Amniotic epithelial cell (primary cell): ENCODE measurements at places on chromosomes 12 and 14.

- no peak for DNase-seq
Observed at GRCh38 chr12:21940549-21941505, at the start of gene ABCC9. Gene ABCC9 (minus strand): TSS chr12:21941426. CDS start chr12:21936674, 4,752 bp downstream.

DNA sequence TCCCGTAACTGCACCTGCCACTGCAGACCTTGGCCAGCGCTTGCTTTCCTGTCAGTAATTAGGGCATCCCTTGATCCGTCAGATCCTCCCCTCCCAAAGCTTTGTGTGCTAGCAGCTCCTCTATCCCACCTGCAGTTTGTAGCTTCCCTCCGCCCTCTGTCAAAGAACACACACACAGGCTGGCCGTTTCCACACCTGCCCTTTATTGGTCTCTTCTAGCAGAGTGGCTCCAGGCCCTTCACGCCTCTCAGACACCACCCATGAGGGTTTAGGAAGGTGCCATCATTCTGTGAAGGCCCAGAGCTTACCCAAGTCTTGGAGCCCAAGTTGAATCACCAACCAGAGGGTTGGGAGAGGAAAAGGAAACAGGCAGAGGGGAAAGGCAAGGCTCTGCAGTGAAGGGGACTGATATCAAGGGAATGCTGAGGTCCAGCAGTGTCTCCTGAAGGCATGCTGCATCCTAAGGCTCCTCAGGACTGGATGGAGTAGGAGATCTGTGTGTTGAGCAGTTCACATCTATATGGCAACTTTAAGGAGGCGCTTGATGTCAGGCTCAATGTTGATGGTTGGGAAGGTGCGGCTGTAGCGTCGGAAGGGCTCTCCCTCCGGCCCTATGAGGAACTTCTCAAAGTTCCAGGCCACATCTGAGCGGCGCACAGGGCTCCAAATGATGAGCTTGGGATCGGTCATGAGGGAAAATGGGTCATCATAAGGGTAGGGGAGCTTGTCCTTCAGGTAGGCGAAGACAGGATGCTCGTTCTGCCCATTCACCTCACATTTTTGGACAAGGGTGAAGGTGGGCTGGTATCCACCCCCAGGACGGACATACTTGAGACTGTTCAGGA is 3.4 kb downstream of the GPX2 start:
- no peak for DNase-seq

DNA sequence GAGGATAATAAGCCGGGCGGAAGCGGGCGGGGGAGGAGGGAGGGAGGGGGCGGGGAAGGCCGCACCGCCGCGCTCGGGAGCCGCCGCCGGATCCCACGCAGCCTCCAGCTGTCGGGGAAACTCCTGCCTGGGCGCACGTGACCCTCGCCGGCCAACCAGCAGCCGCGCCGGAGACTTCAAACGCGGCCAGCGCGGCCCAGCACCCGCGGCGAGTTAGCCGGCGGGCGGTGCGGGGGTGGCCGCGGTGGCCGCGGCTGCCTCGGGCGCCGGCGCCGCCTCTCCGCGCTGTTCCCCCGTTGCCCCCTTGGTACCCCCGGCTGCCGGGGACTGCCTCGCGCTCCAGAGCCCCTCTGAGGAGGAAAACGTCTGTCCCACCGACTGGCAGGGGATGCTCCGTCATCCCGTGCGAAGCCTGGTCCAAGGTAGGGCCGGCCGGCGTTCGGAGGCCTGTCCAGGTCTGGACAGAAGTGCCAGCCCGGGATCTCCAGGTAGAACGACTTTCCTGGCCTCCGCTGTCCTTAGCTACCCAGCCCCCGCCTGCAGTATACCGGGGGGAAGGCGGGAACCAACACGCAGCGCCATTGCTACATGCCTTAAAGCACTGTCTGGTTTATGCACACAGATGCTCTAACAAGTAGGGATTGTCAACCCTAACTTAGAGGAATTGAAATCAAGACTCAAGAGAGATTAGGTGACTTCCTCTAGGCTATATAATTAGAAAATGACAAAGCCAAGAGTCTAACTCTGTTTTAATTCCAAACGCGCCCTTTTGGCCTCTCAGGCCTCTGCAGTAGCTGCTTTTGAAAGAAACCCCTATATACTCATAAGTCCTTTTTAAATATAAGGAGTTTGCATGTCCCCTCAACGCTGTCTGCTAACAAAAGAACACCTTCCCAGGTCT is at the start of gene YAF2:
TSS of gene YAF2 (minus strand) at position 9 of the 901 bp plus-strand sequence. CDS start 68 bp downstream, outside the sequence.
- DNase-seq, result peak; percentile 82

- peak; percentile 2 for DNase-seq
Observed at GRCh38 chr14:82075566-82075965, 541.9 kb upstream of the SEL1L start.

GRCh38 chr14:90060312-90060964 is 1.4 kb upstream of the KCNK13 start:
- DNase-seq, result peak; percentile 51

GRCh38 chr14:102923925-102924486 is 1.5 kb downstream of the AMN start:
- no peak for DNase-seq

DNA sequence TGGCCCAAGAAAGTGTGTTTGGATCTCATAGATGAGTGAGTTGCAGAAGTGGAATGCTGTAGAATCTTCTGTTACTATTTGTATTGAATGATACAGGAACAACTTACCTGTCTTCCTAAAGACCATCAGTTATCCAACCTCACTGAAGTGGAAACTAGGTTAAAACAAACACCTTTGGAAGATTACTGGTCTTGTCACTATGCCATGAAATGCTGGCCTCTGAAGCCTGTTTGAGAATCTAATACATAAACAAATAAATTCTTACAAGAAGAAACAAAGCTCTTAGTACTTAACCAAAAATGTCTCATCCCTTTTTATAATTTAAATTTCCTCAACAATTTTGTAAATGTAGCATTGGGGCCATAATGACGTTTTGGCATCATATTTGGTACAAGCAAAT is 155.2 kb downstream of the FBXL14 start:
- DNase-seq, result no peak

DNA sequence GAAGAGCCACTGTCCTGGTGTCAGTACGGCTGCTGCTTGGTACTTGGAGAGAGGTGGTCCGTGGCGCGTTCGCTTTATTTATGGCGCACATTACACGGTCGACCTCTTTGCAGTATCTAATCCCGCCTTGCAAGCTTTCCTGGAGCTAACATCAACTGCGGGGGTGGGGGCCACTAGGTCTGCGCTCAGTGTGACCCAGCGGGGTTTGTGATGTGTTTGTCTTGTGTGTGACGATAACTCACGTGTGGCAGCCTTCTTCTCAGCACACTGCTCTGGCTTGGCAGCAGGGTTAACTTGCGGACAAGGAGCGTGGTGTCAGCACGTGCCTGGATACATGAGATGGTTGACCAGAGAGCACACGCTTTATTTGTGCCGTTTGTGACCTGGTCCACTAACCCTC is 122.2 kb upstream of the RTL1 start:
- no peak for DNase-seq

DNA sequence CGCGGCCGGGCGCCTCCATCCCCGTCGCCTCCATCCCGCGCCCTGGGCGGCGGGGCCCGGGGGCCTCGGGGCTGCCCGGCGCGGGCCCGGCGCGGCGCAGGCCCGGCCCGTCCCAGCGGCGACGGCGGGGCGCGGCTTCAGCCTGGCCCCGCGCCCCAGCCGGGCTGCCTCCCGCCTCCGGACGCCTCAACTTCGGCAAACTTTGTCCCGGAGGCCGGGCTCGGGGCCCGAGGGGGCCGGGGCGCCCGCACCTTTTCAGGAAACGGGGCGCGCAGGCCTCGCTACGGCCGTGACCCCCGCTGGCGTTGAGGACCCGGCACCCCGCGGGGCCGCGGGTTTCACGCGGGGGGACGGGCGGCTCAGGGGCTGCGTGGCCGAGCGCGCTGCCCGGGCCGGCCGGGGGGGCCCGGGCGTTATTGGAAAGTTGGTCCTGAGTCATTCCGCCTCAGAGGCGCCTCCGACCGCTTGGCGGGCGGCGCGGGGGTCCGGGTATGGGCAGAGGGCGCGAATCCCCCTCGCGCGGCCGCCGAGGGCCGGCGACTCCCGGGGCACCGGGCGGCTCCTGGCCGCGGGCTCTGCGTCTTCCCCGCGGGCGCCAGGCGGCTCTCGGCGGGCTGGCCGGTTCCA is 575 bp downstream of the TRAF3 start:
- no peak for DNase-seq

- peak; percentile 69 for DNase-seq
Observed at GRCh38 chr12:48795550-48796455, 6.9 kb upstream of the ADCY6 start.

GRCh38 chr12:130161261-130162243 is 712 bp upstream of the FZD10 start:
- no peak for DNase-seq

DNA sequence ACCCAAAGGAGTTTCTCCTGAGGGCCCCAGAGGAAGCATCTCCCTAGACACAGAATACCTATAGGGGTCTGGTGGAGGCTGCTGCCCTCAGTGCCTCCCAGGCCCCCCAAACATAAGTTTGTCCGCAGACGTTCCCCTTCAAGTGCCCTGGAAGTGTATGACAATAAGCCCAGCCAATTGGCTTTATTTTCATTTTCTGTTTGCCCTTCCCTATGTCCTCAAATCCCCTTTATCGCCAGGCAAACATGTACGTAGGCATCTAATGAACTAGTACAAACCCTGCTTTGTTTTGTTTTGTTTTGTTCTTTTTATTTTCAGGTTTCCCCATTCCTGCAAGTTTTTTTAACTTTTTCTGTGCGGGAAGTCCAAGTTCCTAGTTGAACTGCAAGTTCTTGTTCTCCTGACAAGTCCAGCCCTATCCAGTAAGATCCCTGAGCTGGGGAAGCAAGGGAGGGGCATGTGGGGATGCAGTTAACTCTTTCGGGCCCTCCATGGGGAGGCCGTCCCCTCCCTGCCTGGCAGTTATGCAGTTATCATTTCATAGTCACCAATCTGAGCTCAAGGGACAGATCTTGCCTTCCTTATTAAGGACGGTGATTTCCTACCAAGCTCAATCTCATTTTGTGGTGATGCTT is 141.9 kb downstream of the KCNA5 start:
- no peak for DNase-seq

GRCh38 chr14:23485326-23485725 is 15.8 kb downstream of the NGDN start:
- no peak for DNase-seq

DNA sequence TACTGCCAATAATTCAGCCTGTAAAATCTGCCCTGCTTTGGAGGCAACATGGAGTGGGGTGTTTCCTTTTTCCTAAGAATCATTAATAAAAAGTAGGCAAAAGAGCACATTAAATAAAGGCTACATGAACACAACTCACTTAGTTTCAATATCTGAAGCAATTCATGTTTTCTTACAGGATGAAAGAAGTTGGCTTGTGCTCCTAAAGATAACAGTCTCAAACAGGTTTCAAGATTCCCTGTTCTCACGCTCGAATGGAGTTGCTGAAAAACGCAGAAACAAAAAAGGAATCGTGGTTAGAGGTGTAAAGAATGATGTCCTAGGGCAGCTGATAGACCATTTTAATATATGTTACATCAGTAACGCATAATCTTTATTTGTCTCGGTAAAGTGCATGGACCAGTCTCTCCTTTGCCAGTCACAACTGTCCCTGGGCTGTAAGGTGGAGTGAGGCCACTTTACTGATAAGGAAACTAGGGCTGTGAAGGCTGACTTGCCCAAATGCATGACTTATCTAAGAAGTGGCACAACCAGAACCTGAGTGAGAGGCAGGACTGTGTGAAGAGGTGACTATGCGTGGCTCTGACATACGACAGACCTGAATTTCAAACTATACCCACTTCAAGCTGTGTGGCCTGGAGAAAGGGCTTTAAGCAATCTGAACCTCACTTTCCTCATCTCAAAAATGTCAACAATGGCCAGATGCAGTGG is 12.6 kb downstream of the GIT2 start:
- no peak for DNase-seq

DNA sequence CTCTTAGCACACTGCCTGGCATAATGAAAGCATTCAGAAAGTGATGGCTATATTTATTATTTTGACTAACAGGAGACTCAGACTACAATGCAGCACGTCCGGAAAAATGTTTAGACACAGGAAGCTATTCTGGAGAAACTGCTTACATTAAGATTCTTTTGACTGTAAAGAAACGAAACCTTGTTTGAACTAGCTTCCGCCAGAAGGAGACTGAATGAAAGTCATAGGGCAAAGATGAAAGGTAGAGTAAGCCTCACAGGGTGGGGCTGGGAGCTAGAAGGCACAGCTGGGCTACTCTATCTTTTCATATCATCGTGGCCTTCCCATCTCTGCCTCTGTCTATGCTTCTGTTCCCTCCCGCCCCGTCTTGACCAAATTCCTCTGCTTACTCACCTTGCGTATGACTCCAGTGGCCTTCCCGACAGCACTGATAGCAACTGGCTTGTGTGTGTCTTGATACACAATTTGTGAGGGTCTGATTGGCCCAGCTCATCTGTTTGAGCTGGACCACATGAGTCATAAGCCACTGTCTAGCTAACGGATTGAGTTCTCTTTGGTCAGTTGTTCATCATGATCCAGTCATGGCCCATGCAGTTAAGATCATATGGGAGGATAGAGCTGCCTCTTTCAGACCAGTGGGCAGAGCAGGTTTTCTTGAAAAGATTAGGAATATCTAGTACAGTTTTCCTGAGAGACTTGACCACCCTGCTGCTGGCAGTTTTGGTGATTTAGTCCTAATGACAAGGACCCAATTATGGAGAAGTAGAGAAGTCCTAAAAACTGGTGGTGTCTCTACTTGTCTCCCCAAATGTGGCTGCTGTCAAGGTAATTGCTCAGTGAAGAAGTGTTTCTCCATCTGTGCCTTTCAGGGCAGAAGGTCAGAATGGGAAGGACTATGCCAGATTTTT is 151.5 kb upstream of the SLC38A2 start:
- DNase-seq, result peak; percentile 99

DNA sequence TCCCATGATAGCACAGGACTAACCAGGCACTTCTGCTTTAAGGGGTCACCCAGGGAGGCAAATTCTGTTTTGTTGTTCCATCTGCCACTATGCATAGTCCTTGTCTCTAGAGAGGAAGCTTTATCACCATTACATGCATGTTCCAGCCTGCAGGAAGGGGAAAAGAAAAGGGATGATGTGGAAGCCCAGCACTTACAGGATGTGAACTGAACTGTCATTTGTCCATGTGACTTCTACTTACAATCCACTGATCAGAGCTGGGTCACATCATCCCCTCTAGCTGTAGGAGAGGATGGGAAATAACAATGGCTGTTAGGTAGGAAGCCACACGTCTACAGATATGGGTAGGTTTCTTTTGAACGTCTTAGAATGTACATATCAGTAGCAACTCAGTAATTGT is 203.1 kb downstream of the PTPRO start:
- DNase-seq, result no peak

GRCh38 chr12:66964629-66965028 is 285.8 kb upstream of the GRIP1 start:
- peak; percentile 83 for DNase-seq
